ENCODE measurements at places on chromosomes 5 and 9.
A peak's percentile ranks its signal among the peaks of the same experiment; 100 is the strongest.

DNA sequence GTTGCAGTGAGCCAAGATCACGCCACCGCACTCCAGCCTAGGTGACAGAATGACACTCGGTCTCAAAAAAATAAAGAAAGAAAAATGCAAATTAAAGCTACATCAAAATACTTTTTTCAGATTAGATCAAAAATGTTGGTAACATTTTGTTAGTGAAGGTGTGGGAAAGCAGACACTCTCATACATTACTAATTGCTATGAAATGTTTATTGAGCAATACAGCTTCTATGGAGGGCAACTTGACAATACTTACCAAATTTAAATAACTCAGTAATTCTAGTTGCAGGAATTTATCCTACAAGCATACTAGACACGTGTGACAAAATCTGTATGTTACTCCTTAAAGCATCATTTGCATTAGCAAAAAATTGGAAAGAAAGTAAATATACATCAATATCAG, 4.1 kb downstream of the TRIM23 start:
- DNase-seq: no peak

- DNase-seq: no peak
These were observed 83.7 kb downstream of the PDE6A start for GRCh38 chr5:149860801-149861322.

DNA sequence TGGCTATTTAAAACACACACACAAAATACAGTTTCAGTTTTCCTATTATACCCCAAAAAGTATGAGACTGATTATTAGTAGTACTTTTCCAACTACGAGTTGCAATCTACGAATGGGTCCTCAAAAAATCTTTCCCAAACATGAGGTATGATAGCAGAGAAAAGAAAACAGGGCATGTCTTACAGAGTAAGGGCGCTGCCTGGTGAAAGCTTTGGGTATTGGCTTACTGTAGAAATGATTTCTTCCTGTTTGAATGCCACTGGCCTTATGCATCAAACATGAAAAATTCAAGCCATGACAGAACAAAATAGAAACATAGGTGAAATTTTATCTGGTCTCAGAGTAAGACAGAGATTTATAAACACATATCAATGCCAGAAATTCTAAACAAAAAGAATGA, 448.0 kb downstream of the SPOCK1 start:
- no peak for DNase-seq

- DNase-seq: no peak
These were observed 5.3 kb downstream of the IL12B start for GRCh38 chr5:159324986-159325385.

- DNase-seq: no peak
These were observed 77.3 kb downstream of the PALM2AKAP2 start for GRCh38 chr9:109857336-109857735.

DNA sequence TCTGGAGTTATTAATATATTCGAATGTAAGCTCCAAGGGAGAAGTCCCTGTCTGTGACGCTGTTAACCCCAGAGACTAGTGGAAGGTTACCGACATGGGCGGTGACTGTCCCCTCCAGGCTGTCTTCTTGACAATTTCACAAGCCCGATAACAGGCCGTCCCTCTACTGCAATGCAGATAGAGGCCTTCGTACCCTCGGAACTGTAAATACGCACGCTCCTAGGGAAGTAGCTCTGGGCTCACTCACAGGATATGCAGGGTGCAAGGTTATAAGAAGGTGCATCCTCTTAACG, 680 bp upstream of the RFK start:
- DNase-seq: no peak

DNA sequence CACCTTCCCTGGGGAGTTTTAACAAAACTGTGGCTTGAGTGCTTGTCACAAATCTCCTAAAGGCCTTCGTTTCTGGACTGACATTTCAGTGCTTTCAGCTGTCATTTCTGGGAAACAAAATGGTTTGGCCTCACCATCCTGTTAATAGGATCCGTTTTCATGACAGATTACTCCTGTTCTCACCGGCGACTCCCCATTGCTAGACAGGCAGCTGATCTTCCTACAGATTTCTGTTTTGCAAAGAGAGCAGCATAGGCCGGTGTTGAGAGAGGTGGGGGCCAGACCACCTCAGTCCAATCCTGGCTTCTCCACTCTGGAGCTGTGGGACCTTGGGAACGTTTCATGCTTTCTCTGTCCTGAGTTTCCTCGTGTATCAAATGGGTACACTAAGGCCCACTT, 75.5 kb upstream of the OTULINL start:
- no peak for DNase-seq

DNA sequence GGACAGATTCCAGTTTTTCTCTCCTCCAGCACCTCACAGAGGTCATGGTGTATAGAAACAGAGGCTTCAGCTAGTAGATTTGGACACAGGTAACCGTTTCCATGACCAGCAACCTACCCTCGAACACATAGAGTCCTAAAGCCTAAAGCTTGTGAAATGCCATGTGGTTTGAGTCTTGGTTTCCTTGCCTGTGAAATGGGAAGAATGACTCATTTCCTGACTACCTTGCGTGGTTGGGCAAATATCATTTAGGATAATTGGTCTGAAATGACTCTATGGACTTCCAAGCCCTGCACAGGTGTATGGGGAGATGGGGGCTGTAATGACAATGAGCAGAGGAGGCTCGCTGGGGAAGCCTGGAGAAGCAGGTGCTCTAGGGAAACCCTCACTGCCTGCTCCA, 134.6 kb downstream of the TTLL11 start:
- DNase-seq: no peak

- peak; percentile 69 for DNase-seq
These were observed at the start of gene RNF224 for GRCh38 chr9:137227054-137227852. Gene RNF224 (plus strand): TSS chr9:137227502. CDS start chr9:137228336, 834 bp downstream.

GRCh38 chr5:80884929-80885328, 75.2 kb upstream of the RASGRF2 start:
- DNase-seq: no peak

Measured in mesothelial cell of epicardium (in vitro differentiated cells).